ENCODE measurements at places on chromosomes 7 and 10.
A peak's percentile ranks its signal among the peaks of the same experiment; 100 is the strongest.

GRCh38 chr7:70434376-70434775 is 697.6 kb upstream of the GALNT17 start:
- no peak for DNase-seq

DNA sequence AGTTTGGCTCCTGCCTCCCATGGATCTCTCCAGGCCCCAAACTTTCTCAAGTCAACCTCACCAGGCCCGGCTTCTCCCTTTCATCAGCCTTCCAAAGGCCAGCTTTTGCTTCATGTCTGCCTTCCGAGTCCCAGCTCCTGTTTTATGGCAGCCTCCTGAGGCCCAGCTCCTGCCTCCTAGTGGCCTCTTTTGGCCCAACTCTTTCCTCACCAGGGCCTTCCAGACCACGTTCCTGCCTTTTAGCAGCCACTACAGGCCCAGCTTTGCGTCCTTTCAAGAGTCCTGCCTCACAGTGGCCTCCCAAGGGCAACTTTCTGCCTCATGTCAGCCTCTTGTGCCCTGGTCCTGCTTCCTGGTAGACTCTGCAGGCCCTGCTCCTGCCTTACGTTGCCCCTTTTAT is 15.3 kb upstream of the TMEM248 start:
- DNase-seq: no peak

DNA sequence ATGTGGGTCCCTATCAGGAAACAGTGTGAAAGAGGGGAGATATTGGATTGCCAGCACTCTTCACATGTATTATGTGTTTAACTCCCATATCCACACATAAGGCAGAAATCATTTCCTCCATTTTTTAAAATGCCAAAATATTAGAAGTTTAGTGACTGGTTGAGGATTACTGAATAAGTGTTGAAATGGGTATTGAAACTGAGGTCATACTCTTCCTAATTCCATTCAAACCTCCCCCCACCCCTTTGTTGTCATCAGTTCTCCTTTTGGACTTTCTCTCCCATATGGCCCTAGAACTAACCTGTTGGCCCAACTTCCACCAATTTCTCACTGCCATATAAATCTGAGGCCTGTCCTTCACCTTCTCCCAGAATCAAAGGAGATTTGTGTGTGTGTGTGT is 81.6 kb downstream of the EVX1 start:
- DNase-seq: no peak

- DNase-seq: no peak
Measured at GRCh38 chr7:51288896-51289622, 27.6 kb downstream of the COBL start.

- DNase-seq: peak; percentile 58
Measured at GRCh38 chr10:3068201-3068967, 1.0 kb downstream of the PFKP start.

- DNase-seq: no peak
Measured at GRCh38 chr7:16958724-16959123, 76.9 kb upstream of the AGR3 start.

Data from body of pancreas (tissue), 4 donors.